ENCODE measurements at places on chromosomes 2 and 18. TPM values are rescaled to one million over a fixed set of nuclear protein-coding genes. Genes with fewer than 3 reads are reported as not detected.

MEP1B gene
- 0.20 TPM for total RNA-seq

MC4R gene
- 6.6 TPM for total RNA-seq

PRKRA gene
- total RNA-seq, result 72.3 TPM

ELMOD3 gene
- total RNA-seq, result 17.4 TPM

ABCG5 gene
- total RNA-seq, result 0.06 TPM

FAM110C gene
- 3.8 TPM for total RNA-seq

PJVK gene
- total RNA-seq, result 7.9 TPM

- peaks cover 15% of the 10 kb centered on the region for H3K36me3 ChIP-seq
- no peak for DNase-seq
- H3K27ac ChIP-seq, result no peak overlapping the region
- no peak overlapping the region for H3K4me3 ChIP-seq
- no peaks in the 10 kb centered on the region for H3K4me1 ChIP-seq
- no peaks in the 10 kb centered on the region for H3K27me3 ChIP-seq
Observed at GRCh38 chr2:69375494-69376353, 11.3 kb downstream of the GFPT1 start.

- no peaks in the 10 kb centered on the region for H3K27me3 ChIP-seq
- no peak for DNase-seq
- no peak overlapping the region for H3K27ac ChIP-seq
- no peaks in the 10 kb centered on the region for H3K36me3 ChIP-seq
Observed at GRCh38 chr2:180882959-180883358, 97.4 kb upstream of the UBE2E3 start.

DNA sequence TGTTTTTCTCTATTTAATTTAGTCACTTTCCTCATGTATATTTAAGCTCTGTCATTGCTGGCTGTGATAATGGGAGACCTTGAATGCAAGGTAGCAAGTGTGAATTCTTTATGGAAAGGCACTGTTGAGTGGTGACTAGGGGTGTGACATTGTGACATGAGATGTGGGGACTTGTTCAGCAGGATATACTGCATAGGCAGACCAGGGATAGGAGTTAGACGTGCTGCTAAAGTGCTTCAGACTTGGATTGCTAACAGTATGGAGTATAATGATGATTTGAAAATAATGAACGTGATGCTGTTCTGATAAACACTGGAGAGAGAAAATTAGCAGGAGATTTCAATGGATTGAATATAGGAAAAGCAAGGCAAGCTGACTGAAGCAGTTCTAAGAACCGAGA, 135.1 kb downstream of the NCOA1 start:
- DNase-seq, result no peak
- no peaks in the 10 kb centered on the region for H3K27me3 ChIP-seq
- H3K27ac ChIP-seq, result no peak overlapping the region
- H3K36me3 ChIP-seq, result no peaks in the 10 kb centered on the region
- H3K4me1 ChIP-seq, result no peaks in the 10 kb centered on the region

DNA sequence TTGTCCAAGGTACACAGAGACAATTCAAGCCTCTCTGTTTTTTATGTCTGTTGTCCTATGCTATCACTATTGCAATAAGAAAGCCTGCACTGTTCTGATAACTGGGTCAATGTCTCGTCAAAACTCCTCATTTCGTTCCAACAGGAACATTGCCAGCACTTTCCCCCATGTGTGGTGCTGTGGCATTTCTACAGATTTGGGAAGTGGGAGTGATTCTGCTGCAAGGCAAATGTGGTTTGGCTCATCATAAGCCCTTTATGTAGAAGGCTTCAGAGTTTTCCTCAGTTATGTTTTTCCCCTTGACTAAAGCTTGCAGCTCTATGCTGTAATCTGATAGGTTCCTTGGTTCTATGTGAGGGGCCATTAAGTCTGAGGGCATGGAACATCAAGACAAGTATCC, 324.1 kb upstream of the TCF4 start:
- DNase-seq, result no peak
- H3K27me3 ChIP-seq, result no peaks in the 10 kb centered on the region
- no peak overlapping the region for H3K4me3 ChIP-seq
- H3K4me1 ChIP-seq, result no peaks in the 10 kb centered on the region

DNA sequence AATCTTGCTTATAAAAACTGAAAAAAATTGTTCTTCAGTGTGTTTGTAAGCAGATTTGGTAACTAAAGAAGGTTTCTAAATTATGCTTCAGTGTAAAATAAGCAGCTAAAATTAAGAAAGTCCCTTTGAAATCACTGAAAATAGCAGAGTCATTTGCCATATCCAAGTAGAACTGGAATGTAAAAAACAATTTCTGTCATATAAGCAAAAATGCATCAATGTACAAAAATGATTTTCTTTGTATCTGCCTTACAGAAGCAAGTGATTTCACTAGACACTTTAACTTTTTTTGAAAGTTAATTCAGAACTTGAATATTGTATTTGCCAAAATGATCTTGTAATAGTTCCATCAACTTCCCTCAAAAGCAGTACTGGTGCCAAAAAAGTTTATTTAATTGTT, 121.7 kb upstream of the CD226 start:
- no peaks in the 10 kb centered on the region for H3K4me1 ChIP-seq
- no peak overlapping the region for H3K4me3 ChIP-seq
- no peak for DNase-seq
- H3K27ac ChIP-seq, result no peak overlapping the region

- no peak overlapping the region for H3K27ac ChIP-seq
- DNase-seq, result no peak
- H3K4me1 ChIP-seq, result no peaks in the 10 kb centered on the region
- no peak overlapping the region for H3K4me3 ChIP-seq
- H3K27me3 ChIP-seq, result no peaks in the 10 kb centered on the region
Observed at GRCh38 chr2:209549589-209549988, 125.7 kb downstream of the MAP2 start.

DNA sequence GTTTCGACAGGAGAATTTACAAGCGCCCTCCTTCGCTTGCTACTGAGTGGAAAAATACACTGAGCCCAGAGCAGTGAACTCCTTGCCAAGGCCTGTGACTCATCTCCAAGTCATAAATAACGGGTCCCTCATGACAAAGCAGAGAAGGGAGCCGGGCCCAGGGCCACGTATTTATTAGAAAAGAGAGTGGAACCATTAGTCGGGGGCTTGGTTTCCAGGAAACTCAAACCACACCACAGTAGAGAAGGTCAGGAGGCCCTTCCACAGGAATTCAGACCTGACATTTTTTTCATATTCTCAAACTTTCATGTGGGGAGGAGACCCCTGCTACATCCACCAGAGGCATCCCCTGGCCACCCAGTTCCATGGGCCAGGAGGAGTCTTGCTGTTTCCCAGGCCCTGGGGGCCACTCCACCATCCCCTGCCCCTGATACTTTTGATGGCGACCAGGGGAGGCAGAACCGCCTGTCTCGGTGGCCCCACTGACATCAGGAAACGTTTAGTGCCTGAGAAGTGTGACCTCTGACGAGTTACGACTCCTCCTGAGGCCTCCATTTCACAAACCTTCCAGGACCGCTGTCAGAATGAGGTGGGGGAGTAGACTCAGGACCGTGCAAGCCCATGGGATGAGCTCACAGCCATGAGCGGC, 289.7 kb downstream of the DYSF start:
- no peak overlapping the region for H3K27ac ChIP-seq
- peaks cover 24% of the 10 kb centered on the region for H3K4me1 ChIP-seq
- H3K27me3 ChIP-seq, result no peaks in the 10 kb centered on the region
- no peak for DNase-seq
- no peak overlapping the region for H3K4me3 ChIP-seq
- H3K36me3 ChIP-seq, result no peaks in the 10 kb centered on the region

GRCh38 chr2:28810384-28811285, at the start of gene SPDYA:
TSS of gene SPDYA (plus strand) at chr2:28810834. CDS start at chr2:28816015, 5,181 bp downstream.
- peaks cover 14% of the 10 kb centered on the region for H3K4me1 ChIP-seq
- H3K36me3 ChIP-seq, result peaks cover 3% of the 10 kb centered on the region
- peak; percentile 66 for DNase-seq
- no peak within 1 kb of the TSS for H3K27ac ChIP-seq
- peak within 1 kb of the TSS; percentile 63 for H3K4me3 ChIP-seq

GRCh38 chr18:28767727-28768211, 590.8 kb upstream of the CDH2 start:
- DNase-seq, result no peak
- no peak overlapping the region for H3K4me3 ChIP-seq
- no peak overlapping the region for H3K27ac ChIP-seq
- no peaks in the 10 kb centered on the region for H3K36me3 ChIP-seq
- H3K27me3 ChIP-seq, result no peaks in the 10 kb centered on the region

DNA sequence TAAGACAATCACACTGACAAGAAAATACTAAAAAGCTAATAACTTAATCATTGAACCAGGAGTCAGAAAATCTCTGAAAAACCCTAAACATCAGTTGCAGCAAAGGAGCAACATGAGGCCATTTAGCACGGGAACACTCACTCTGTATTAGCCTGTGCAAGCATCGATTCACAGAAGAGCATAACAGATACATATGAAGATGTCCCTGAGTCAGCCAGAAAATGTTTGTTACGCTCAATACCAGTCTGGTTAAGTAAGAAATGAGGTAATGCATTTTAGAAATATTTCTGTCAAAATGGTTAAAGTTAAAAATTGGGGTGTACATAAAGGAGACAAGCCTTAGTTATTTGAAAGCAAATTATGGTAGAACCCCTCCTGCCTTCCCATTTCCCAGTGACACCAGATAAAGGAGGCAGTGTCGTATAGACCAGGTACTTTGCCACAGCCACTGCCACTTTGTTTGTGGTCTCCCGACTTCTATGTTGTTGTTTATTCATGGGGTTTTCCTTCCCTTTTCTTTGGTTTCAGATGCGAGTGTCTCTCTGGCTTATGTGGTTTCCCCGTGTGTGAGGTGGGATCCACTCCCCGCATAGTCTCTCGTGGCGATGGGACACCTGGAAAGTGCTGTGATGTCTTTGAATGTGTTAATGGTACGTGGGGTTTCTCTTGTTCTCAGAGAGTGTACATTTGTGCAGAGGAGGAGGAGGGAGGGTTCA, 108.6 kb downstream of the CRIM1 start:
- peak; percentile 15 for DNase-seq
- no peak overlapping the region for H3K27ac ChIP-seq
- no peaks in the 10 kb centered on the region for H3K27me3 ChIP-seq
- no peaks in the 10 kb centered on the region for H3K36me3 ChIP-seq
- no peak overlapping the region for H3K4me3 ChIP-seq

DNA sequence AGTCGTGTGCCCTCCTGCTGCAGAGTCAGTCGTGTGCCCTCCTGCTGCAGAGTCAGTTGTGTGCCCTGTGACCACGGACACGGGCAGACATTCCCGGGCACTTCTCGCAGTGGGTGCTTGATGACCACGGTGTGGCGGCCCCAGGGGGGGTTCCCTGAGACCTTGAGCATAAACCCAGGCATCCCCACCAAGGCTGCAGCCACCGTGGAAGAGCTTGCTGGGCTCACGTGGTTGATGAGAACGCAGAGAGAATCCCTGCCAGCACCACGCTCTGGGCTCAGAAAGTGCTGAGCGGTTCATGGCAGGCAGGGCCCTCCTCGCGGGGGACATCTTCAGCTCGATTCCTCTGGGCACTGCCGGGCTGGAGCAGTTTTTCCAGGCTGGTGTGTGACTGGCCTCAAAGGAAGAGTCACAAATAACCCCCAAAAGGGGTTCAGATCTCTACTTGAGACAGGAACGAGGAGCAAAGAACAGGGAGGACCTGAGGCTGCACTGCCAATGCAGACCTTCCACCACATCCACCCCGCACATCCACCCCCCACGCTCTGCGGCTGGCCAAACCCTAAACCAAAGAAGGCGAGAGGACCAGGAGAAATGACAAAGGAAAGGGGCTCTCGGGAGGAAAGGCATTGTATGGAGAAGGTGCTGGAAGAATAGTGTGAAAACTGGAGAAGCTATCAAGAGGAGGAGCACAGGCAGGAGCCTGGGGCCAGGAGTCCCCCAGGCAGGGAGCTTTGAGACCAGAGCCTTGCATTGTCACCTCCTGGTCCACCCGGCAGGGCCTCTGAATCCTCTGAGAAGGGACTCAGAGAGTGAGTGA, 8.4 kb upstream of the PER2 start:
- no peaks in the 10 kb centered on the region for H3K36me3 ChIP-seq
- DNase-seq, result no peak
- no peak overlapping the region for H3K4me3 ChIP-seq
- H3K4me1 ChIP-seq, result peaks cover 7% of the 10 kb centered on the region
- no peaks in the 10 kb centered on the region for H3K27me3 ChIP-seq

GRCh38 chr2:28608500-28609424, 112.9 kb downstream of the PLB1 start:
- no peak overlapping the region for H3K27ac ChIP-seq
- peaks cover 16% of the 10 kb centered on the region for H3K4me1 ChIP-seq
- H3K36me3 ChIP-seq, result no peaks in the 10 kb centered on the region
- H3K4me3 ChIP-seq, result no peak overlapping the region

DNA sequence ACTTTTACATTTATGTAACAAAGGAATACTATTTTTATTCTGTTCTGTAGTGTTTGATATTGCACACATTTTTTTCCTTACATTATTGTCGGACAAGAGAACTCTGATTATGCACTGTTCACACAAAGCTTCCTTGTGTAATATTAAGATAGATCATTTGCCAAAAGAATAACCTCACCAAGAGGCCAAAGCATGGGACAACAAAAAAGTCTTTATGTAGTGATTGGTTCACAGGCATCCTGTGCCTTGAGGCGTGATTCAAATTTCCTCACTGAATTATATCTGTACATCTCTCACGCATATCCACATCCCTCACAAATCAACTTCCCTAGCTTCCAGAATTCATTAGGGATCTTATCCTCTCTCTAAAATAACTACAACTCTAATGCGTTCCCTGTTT, 642.7 kb downstream of the NR4A2 start:
- H3K36me3 ChIP-seq, result no peaks in the 10 kb centered on the region
- H3K4me3 ChIP-seq, result no peak overlapping the region
- H3K4me1 ChIP-seq, result no peaks in the 10 kb centered on the region
- no peaks in the 10 kb centered on the region for H3K27me3 ChIP-seq
- no peak for DNase-seq
- peak overlapping the region; percentile 45 for H3K27ac ChIP-seq

- H3K27me3 ChIP-seq, result no peaks in the 10 kb centered on the region
- H3K4me1 ChIP-seq, result no peaks in the 10 kb centered on the region
- no peak for DNase-seq
- H3K4me3 ChIP-seq, result no peak overlapping the region
- H3K27ac ChIP-seq, result no peak overlapping the region
Observed at GRCh38 chr2:113700186-113700841, 56.1 kb downstream of the SLC35F5 start.

GRCh38 chr2:46469116-46469515, 10.2 kb upstream of the TMEM247 start:
- H3K36me3 ChIP-seq, result no peaks in the 10 kb centered on the region
- H3K27ac ChIP-seq, result no peak overlapping the region
- H3K27me3 ChIP-seq, result no peaks in the 10 kb centered on the region
- peaks cover 9% of the 10 kb centered on the region for H3K4me1 ChIP-seq
- no peak overlapping the region for H3K4me3 ChIP-seq

DNA sequence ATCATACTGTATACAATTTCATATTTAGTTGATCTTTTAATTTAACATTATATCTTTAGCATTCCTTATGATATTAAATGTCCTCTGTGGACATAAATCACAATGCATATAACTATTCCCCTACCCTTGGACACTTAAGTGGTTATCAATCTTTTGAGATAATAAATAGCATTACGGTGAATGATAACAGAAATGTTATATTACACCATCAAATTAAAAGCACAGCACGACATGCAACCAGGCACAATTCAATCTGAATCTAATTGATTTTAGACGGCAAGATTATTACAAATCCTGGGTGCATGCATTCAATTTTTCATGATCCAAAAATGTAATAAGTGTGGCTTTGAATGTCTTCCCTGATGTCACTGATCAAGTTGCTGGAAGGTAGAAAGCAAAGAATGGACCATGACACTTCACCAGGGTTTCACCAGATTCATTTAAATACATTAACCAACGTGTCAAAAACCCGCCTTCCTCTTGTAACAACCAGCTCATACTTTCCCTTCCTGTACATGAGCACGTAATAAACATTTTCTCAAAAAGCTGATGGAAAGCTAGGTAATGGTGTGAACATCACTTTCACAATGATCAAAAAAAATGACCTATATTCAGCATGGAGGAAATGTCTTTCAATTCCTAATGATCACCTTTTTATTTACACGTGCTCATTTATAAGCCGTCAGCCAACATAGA, 513.7 kb upstream of the ID2 start:
- no peaks in the 10 kb centered on the region for H3K27me3 ChIP-seq
- H3K27ac ChIP-seq, result no peak overlapping the region
- H3K4me1 ChIP-seq, result no peaks in the 10 kb centered on the region
- H3K36me3 ChIP-seq, result no peaks in the 10 kb centered on the region

Measured in spinal cord (tissue), 10 donors.